Activated CD4-positive, CD25-positive, alpha-beta regulatory T cell (primary cell): ENCODE measurements at places on chromosomes 1 and 21.

GRCh38 chr1:71307451-71307850, 226.6 kb upstream of the ZRANB2 start:
- DNase-seq: no peak

DNA sequence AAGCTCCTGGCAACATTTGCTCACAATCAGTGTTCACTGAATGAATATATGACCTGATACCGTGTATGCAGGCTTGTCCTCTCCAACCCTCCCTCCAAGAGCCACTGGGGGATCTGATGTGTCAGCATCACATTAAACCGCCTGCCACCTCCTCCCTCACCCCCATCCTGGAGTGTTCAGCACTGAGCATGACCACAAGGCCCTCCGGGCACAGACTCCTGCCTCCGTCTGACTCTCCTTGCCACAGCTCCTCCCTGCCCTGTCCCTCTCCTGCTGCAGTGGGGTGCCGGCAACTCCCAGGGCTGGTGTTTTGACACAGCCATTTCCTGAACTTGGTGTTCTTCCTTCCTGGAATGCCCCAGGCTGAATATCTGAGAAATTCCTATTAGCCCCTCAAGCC, 136.7 kb downstream of the FCRL5 start:
- no peak for DNase-seq

- no peak for DNase-seq
Observed at GRCh38 chr1:172286629-172287076, 133.8 kb upstream of the C1orf105 start.

GRCh38 chr1:50152236-50152635, 43.5 kb downstream of the ELAVL4 start:
- DNase-seq: no peak

DNA sequence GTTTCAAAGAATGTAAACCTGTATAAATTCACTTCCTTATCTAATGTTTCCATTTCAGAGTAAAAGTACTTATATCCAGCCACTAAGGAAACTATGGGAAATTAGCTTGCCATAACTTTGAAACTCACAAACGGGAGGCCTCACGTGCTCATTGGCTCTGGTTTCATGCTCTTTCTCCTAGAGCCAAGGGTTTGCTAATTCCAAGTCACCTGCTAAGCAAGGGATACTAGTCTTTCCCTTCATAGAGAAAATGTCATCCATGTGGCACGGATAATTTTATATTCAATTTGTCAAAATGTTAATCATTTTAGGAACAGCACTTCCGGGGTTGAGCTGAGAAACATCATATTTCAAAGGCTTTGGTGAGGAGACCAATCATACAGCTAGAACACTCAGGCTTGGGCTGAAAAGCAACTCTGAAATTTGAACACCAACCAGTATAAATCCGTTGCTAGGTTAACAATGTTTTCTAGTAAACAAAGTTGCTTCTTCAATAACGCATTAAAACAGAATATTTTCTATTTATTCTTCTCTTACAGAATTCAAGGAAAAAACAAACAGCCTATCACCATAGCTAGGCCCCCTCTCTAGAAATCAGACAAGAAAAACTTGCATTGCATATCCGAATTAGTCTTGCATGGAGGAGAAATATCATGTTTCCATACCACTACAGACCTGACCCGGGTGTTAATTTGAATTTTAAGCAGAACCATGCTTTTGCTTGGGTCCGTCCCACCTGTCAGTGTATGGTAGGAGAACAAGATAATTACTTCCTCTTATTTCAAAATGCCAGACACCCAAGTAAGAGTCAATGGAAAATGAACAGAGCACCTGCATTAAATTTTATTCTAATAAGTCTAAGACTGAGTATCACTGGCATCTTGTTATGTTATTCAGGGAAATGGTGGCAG, 196.1 kb upstream of the ESRRG start:
- DNase-seq: no peak
